Ovary (tissue), 10 donors: ENCODE measurements at places on chromosomes 1 and 21.

- DNase-seq, result no peak
These were observed 207.3 kb downstream of the LHX8 start for GRCh38 chr1:75341537-75341936.

DNA sequence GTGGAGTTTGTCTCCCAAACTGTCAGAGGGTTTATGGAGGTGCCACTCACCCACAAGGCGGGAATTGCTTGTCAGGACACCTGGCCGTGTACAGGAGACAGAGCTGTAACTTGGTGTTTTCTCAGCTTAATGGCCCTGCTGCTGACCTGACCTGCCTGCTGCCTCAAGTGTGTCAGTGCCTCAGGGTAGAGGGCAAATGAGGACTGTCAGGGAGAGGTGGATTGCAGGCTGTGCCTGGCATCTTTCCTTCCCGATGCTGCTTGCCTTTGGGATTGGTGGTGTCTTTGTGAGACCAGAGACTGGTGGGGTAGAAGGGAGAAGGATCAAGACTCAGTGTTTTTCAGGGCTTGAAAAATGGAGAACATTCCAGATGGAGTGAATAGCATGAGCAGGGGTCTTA, 31.4 kb downstream of the TMEM53 start:
- DNase-seq, result no peak

GRCh38 chr1:1080951-1081310, 6.8 kb upstream of the RNF223 start:
- DNase-seq, result peak; percentile 8

DNA sequence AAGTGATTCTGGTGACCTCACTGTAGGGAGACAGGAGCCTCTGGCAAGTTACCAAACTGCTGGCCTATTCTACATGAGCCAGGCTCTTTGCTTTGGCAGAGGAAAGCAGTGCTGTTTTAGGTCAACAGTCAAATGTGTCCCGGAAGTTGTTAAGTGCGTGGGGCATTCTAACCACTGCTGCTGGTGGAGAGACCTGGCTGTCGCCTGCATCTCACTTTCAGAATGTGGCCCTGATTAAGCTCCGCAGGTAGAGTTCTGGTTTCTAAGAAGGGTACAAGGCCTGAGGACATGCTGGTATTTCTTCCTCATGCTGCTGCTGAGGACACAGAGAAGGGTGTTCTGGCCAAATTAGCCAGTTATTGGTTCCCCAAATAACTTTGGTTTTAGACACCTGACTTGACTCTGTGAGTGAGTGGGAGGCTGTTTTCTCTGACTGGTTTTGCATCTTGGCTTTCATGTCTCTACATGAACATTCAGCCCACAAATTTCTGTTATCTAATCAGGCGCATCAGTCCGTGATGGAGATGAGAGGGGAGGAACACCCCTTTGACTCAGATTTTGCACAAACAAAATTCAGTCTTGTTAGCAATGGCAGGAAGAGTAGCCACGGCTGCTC, 120.8 kb downstream of the LMO4 start:
- DNase-seq, result peak; percentile 16
